ENCODE measurements at places on chromosomes 13 and 19.

DNA sequence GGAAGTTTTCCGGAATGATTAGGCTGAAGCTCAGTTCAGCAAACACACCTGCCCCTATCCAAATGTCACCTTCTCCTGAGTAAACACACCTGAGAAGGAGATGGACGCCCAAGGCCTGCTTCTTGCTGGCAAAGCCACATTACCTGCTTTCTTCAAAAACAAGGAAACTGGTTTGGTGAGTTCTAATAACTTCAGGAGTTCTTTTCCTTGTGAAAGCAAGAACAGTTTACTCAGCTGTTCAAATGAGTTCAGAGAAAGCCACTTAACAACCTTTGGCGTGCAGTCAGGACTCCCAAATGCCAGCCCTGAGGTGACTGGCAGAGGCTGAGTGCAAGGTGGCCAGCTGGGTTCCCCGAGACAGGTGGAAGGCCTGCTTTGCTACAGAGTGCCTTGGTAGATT, 160.5 kb downstream of the STK24 start:
- DNase-seq: no peak

DNA sequence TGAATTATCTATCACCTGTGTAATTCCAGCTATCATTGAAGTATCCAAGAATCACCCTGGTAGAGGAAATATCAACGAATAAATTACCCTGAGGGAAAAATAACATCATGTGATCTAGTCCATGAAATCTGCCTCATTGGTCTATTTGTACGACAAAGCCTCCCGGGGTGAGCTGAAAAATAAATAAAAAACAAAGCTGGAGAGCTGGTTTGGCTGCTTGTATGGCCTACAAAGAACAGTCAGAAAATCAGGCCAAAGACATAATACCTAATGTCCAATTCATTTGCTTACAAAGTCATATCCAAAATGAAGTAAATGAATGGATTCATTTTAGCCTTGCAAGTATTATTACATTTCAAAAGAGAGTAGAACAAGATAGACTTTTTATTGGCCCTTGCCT, 449.9 kb downstream of the KLF12 start:
- no peak for DNase-seq

GRCh38 chr19:53594811-53595509, 36.8 kb upstream of the DPRX start:
- no peak for DNase-seq

- no peak for DNase-seq
Observed at GRCh38 chr13:67283637-67284036, 53.5 kb upstream of the PCDH9 start.

DNA sequence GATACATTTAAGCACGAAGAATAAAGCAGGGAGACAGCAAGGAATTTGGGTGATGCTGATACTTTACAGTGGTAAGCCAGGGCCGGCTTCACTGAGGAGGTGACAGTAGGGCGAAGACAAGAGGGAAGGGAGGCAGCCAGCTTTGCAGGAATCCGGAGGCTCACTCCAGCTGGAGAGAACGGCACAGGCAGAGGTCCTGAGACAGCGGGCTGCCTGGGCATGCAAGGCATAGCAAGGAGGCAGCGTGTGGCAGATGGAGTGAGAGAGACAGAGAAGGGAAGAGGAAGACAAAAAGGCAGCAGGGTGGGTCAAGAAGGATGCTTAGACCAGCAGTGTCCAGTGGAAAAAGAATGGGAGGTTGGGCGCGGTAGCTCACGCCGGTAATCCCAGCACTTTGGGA, 83.2 kb upstream of the WASF3 start:
- DNase-seq: no peak

- DNase-seq: no peak
Observed at GRCh38 chr13:77896536-77896935, 22.1 kb downstream of the EDNRB start.

GRCh38 chr13:89212186-89212585, 1541.0 kb downstream of the SLITRK5 start:
- DNase-seq: no peak

DNA sequence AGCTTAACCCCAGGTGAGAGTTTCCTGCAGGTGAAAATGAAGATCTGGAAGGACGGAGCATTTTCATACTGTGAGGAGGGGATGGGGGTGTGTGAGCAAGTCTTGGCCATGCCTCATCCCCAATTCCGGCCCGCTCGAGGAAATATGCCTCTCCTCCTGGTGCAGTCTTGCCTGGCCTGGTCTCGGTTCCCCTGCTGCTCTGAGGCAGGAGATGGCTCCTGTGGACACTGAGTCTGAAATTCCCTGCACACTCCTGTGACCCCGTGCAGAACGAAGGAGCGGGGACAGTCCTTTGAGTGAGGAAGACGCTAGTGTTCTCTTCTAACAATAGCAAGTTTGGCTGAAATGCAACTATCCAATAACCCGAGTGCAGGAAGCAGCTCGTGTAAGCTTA, 329 bp upstream of the ZNF439 start:
- DNase-seq: no peak

DNA sequence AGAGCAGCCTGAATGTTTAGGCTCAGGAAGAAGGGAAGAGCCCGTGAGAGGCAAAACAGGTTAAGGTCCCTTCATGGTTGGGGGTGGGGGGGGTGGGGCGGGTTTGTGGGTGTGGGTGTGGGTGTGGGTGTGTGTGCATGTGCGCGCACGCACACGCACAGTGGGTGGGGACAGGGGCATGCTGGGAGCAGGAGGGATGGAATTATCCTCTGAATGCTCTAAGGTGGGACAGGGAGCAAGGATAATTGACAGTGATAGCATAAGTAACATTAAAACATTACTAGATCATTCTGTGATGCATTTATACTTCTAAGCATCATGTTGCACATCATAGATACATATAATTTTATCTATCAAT, 64.7 kb downstream of the CCDC70 start:
- no peak for DNase-seq

GRCh38 chr13:53336441-53337160, 308.0 kb downstream of the OLFM4 start:
- no peak for DNase-seq

GRCh38 chr13:94009701-94010100, 469.8 kb downstream of the DCT start:
- DNase-seq: peak; percentile 35

- DNase-seq: no peak
Observed at GRCh38 chr19:4007836-4008539, 452 bp downstream of the PIAS4 start.

GRCh38 chr13:45142440-45143345, 22.4 kb downstream of the GTF2F2 start:
- DNase-seq: peak; percentile 92

DNA sequence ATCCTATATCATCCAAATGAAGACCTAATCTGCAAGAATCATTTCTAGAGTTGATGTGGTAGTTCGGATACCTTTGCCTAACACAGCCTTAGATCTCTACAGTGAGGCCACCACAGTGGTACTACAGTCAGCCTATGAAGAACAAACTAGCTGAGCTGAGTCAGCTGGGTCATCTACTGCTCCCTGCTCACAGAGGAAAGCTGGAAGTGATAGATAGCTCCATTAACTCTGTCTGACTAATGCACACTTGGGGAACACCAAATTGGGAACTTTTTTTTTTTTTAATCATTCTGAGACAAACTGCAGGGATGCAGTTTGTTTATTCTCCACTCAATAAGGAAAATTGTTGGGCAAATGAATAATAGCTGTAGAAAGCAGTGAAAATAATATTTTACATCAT, 1160.6 kb downstream of the PCDH9 start:
- no peak for DNase-seq

DNA sequence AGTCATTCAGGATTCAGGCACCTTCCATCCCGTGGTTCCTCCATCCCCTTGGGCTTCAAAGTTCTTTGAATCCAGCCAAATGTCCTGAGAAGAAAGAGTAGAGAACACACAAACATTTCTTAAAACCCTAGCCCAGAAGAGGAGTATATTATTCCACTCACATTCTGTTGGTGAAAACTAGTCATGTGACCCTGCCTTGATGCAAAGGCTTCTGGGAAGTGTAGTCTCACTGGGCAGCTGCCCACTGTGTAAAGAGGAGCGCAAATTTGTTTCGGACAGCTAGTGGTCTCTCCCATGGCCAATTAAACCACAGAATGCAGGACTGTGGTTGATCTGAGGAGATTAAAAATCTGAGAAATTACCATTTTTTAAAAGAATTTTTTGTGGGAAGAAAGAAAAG, 304.4 kb downstream of the SUCLA2 start:
- no peak for DNase-seq

- peak; percentile 83 for DNase-seq
Observed at GRCh38 chr13:48749699-48750473, 96.2 kb downstream of the CYSLTR2 start.

All from retinal pigment epithelial cell (primary cell).